ENCODE measurements at places on chromosomes 2 and 18.
A peak's percentile ranks its signal among the peaks of the same experiment; 100 is the strongest.

DNA sequence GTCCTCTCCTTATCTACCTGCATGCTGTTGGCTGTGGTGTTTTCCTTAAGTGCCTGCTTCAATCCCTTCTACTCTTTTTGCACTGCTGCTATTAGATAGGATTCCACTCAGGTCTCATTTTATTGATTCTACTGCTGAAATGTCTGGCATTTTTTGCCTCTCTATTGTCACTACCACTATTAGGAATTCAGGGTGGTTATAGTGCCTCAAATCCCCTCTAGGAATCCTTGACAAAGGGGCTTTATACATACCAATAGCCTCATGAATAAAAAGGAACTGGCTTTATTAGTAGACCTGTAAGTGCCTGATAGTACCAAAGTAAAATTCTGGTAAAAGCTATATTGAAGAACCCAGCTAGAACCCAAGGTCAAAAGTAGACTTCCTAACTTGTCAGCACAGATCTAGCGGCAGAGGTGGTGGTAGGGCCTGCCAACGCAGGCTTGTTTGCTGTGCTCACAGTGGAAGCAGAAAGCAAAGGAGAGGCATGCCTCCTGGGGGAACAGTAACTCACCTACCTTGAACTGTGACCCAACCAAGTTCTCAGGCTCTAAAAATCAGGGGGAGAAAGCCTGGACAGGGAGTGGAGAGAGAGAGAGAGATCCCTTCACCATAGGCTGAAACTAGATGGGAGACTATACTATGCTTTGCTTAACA is 200.8 kb downstream of the RAB3GAP1 start:
- no peak for DNase-seq

DNA sequence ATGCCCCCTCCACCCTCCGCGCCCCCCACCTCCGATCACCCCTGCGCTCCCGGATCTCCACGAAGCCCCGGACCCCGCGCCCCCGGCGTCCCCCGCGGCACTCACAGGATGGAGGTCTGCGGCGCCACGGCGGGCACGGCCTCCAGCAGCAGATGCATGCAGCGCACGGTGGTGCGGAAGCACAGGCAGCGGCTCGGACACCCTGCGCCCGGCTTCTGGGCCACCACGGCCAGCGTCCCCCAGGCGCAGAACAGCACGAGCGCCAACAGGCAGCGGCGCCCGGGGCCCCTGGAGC is 217 bp downstream of the PXDN start:
- no peak for DNase-seq

- peak; percentile 62 for DNase-seq
Measured at GRCh38 chr2:117785740-117786139, 28.8 kb upstream of the DDX18 start.

DNA sequence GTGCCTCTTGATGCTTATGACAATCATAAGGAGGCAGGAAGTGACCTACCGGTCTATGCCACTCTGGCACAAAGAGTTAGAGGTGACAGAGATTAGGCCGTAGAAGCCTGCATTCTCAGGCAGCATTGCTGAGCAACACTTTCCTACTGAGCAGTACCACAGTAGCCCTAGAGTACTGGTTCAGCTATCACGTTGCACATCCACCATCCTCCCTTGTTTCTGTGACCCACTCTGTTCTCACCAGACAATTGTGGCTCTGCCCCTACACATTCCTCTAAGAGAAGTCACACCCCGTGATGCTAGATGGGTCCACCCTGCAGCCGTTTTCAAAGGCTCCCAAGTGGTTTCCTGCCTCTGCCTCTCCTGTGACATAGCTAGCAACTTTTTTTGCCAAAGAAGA is 22.6 kb upstream of the SUCLG1 start:
- no peak for DNase-seq

GRCh38 chr2:74745766-74746165 is 88.2 kb upstream of the HK2 start:
- DNase-seq, result no peak

- DNase-seq, result no peak
Measured at GRCh38 chr18:42561521-42561920, 554.0 kb downstream of the RIT2 start.

DNA sequence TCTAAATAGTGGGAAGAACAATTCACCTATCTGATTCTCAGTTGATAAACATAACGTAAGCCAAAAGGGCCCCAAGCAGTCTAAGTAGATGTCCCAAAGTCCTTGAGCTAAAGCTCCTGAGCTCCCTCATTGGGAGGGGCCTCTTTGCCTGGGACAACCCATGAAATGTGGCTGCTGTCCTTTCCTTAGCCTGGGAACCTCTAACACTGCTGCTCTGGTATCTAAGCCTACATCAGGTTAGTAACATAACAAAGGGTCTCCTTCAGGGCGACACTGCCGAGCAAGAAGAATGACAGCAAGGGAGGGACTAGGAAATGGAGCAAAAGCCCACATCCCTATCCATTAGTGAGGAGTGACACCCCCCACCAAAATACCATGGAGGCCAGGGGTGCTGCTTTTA is 98.3 kb downstream of the MAPRE2 start:
- DNase-seq, result no peak

DNA sequence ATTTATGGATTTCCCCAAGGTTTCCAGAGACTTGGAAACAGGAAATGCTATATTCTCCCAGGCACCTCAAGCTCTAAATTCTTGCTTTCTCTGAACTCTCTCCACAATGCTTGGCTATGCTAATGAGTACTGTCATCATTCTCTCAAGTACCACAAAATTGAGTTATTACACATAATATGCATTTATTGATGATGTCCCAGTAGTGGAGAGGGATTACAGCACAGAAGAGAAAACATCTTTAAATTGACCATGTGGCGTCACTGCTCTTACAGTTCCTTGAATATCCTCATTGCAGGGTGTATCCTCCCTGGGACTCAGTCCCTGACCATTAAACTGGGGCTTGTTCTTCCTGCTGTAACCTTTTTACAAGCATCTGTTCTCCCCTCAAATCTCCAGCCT is 681.1 kb upstream of the FANCL start:
- DNase-seq, result no peak

GRCh38 chr2:120105360-120105759 is 92.5 kb downstream of the EPB41L5 start:
- no peak for DNase-seq

DNA sequence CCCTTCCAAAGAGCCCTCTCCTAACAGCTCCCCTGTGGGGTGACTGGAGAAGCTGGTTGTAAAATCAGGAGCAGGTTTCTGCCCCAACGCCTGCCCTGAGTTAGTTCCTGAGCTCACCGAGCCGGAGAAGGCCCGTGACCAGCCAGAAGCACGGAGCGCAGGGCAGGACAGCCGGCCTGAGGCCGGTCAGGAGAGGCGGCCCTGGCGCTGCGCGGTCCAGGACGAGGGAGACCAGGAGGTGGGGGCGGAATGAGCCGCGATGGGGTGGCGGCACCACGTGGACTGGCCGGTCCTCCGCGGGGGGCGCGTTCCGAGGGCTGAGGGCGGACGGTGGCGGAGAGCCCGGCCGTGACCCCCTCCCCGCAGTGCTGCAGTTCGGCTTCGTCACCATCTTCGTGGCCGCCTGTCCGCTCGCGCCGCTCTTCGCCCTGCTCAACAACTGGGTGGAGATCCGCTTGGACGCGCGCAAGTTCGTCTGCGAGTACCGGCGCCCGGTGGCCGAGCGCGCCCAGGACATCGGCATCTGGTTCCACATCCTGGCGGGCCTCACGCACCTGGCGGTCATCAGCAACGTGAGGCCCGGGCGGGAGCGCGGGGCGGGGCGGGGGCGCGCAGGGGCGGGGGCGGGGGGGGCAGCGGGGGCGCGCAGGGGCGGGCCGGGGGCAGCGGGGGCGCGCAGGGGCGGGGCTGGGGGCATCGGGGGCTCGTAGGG is 29.0 kb downstream of the ANO7 start:
- peak; percentile 41 for DNase-seq

- DNase-seq, result peak; percentile 7
Measured at GRCh38 chr18:58455314-58456188, 173.3 kb downstream of the ALPK2 start.

DNA sequence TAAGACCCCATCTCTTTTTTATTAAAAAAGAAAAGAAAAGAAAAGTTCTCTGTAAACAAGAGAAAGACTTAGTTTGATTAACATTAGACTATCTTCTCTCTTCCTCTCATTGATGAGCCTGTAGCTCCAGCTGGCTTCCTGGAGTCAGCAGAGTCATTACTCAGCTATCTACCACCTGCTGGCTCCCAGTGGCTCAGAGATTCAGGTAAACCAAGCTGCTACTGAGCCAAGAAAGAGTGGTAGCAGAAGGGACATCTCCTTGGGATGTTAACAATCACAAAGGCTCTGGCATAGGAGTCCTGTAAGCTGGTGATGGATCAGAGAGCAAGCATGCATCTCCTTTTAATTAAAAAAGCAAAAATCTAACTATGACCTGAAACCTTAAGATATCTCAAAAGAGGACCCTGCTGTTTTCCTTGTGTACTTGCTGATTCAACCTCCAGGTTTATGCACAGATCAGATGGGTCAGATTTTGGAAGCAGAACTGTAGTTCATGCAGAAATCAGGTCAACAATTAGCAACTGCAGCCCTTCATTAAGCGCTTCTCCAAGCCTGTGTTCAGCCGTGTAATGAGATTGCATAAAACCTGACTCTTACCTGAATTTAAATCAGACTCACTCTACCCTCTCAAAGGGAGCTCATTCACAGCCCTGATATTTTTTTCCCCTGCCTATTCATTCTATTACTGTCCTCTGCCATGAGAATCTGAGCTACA is 225.8 kb downstream of the RNF152 start:
- DNase-seq, result no peak

GRCh38 chr2:67994716-67995115 is 68.1 kb downstream of the C1D start:
- no peak for DNase-seq

DNA sequence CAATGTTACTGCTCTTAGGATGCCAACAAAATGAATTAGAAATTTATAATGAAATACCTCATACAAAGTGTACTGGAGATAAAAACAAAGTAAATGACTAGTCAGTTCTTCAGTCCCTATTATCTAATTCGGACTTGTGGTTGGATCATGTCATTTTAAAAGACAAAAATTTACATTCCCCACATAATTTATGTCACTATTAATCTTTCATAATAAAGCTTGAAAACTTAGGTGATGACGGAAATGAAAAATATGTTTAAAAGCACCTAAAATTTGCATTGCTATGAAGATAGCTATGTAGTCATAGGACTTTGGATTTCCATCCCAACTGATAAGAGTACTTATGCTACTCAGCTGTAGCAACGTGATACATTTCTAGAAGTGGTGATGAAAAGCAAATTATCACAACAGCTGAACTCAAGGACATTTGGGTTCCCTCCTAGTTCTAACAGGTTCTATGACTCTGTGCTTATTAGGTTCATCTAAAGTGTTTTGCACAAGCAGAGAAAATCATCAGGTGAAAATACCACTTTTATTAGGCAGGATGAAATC is 58.4 kb downstream of the LRPPRC start:
- DNase-seq, result no peak

GRCh38 chr18:35436076-35436649 is 59.0 kb upstream of the ZNF396 start:
- DNase-seq, result peak; percentile 35
